Pulmonary artery endothelial cell (primary cell): ENCODE measurements at places on chromosomes 4 and X.

GRCh38 chrX:13597874-13598273 is 28.5 kb downstream of the EGFL6 start:
- no peak for DNase-seq

DNA sequence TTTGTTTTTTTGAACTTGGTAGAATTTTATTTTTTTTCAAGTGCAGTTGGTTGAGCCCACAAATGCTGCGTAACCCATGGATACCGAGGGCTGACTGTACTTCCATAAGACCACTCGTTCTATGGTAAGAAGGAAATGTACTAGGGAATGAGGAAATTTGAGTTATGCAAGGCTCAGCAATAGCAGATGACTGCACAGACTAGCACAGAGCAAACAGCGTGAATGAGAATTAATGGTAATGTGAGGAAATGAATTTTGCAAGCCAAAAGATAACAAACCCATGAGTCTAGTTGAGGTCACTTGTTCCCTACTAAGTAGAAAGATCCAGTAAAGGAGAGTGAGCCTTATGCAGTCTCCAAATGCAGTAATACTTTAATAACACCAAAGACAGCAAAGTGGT is 17.4 kb downstream of the GSPT2 start:
- DNase-seq: no peak

DNA sequence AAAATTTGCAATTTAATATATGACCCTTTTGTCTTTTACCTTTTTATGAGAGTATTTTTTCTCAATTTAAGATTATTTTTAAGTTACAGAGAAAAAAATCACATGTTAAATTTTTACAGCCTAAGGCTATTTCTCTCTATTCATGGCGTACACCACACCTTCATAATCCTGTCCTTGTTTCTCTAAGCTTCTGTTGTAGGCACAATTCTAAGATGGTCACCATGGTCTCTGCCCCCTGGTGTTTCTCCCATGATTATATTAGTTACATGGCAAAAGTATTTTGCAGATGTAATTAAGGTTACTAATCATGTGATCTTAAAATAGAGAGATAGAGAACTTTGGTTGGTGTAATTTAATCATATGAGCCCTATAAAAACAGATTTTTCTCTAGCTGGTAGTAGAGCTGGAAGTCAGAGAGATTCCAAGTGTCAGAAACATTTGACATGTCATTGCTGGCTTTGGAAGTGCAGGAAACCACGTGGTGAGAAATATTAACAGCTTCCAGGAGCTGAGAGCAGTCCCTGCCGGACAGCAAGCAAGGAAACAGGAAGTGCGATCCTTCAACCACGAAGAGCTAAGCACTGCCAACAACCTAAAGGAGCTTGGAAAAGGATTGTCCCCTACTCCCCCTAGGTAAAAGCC is 89.8 kb downstream of the EIF4E start:
- no peak for DNase-seq

DNA sequence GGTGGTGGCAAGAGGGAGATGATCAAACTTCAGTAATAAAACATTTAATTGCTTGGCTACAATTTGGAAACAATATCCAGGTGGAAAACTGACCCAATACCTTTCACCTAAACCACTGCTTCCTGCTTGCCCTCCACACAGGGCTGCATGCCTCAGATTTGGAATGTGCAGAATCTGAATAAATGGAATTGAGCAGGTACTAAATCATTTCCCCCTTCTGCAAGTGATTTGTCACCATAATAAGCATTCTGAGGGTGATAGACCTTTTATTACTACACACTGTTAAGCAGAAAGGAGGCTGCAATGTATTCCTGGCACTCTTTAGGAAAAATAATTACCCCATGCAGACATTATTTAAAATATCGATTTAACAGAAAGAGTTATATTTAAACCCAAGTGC is 291.8 kb downstream of the IDS start:
- DNase-seq: no peak

- no peak for DNase-seq
These were observed 254.2 kb downstream of the ADAMTS3 start for GRCh38 chr4:72314869-72315268.

DNA sequence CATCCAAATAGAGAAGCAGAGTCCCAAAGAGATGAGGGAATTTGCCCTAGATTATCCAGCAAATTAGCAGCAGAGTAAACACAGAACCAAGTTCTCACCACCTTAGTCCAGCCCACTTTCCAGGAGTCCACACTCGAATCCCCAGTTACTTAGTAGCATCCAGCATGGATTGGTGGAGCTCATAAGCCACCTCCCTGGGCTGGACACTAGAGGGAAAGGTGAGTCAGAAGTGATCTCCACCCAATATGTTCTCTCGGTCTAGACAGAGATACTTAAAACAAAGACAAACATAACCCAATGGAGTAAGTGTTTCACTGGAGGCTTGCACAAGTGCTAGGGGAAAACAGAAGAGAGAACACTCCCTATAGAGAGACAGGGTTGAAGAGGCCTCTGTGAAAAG is 105.1 kb upstream of the CPEB2 start:
- DNase-seq: no peak

- no peak for DNase-seq
These were observed 832.4 kb downstream of the STIM2 start for GRCh38 chr4:27692868-27693634.

GRCh38 chr4:183936047-183936446 is 30.9 kb downstream of the STOX2 start:
- no peak for DNase-seq

GRCh38 chrX:41684138-41684537 is 4.6 kb upstream of the GPR34 start:
- peak; percentile 41 for DNase-seq

GRCh38 chr4:163595580-163595979 is 101.1 kb downstream of the TMA16 start:
- DNase-seq: no peak

- no peak for DNase-seq
These were observed 94.3 kb downstream of the FAM193A start for GRCh38 chr4:2630556-2631273.

DNA sequence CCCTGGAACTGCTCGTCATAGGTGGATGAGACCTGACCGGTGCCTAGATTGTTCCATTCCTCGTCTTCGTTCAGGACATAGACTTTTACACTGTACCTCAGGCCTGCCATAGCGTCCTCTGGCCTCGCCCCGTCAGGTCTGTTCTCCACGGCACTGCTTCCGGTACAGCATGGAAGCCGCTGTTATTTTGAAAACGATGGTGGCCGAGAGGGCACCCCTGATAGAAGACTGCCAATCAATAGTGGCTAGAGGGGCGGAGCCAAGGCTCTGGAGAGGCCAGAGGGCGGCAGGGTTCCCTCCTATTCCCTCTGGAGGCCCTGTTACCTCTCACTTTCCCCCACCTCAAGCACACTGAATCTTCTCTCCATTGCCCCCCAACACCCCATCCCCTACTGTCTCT is at the start of gene PPP4R3C:
Gene PPP4R3C (minus strand): TSS at position 155 of the 400 bp plus-strand sequence. CDS start 45 bp downstream, at position 110.
- no peak for DNase-seq

DNA sequence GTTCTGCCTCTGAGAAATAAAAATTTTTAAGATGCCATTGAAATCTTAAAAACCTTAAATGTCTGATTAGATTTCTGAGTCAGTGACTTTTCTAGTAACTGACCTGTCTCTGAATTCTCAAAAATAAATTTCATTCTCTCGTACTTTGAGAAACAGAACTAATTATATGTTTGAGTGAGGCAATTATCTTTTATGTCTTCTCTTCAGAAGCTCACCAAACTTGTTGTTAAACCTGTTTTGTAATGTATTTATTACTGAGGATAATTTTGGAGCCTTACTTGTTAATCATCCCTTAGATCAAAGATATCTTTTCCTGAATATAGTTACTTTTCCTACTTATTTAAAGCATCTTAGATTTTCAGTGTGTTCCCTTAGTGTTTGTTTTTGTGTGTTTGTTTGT is 64.5 kb upstream of the MMAA start:
- DNase-seq: no peak

DNA sequence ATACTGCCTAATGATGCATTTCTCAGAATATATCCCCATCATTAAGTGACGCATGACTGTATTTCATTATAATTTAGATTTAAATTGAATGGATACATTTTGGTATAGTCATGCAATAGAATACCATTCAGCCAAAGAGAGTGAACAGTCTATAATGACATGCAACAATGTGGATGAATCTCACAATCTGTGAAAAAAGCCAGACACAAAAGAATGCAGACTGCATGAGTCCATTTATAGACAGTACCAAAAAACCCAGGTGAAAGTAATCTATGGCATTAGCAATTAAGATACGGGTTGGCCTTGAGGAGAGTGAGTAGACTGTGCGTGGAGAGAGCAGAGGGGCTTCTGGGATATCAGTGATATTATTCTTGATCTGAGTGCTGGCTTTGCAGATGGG is 239.7 kb upstream of the PGRMC2 start:
- DNase-seq: no peak

- no peak for DNase-seq
These were observed 92.2 kb downstream of the NHSL2 start for GRCh38 chrX:72002875-72003274.

DNA sequence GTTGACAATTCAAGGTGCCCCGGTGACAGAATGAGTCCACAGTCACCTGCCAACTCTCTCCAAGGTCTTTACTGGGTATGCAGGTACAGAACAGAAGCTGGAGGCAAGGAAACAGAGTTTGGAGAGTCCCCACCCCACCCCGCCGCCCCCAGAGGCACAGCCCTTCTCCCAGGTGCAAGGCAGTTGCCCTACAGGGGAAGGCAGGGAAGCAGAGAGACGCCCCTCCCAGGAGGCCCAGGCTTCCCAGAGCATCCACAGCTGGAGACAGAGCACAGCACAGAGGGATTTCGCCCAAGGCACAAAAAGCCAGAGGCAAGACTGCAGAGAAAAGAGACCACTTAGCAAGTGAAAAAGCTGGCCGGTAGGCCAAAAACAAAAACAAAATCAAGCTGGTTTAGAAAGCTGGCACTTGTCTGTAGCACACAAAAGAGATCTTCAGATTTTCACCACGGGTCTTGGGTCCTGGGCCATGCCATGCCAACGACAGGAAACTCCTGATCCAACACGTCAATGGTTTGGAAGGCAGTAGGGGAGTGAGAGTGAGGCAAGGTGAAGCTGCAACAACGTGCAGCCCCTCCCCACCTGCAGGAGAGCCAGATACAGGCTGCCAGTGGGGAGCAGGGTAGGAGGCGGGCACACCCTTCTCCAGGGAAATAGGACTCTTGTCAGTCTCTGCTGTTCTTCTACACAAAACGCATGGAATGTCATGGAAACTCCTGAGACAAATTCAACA is 113.3 kb downstream of the AFAP1 start:
- DNase-seq: no peak
